ENCODE measurements at places on chromosomes 1 and 21.

DNA sequence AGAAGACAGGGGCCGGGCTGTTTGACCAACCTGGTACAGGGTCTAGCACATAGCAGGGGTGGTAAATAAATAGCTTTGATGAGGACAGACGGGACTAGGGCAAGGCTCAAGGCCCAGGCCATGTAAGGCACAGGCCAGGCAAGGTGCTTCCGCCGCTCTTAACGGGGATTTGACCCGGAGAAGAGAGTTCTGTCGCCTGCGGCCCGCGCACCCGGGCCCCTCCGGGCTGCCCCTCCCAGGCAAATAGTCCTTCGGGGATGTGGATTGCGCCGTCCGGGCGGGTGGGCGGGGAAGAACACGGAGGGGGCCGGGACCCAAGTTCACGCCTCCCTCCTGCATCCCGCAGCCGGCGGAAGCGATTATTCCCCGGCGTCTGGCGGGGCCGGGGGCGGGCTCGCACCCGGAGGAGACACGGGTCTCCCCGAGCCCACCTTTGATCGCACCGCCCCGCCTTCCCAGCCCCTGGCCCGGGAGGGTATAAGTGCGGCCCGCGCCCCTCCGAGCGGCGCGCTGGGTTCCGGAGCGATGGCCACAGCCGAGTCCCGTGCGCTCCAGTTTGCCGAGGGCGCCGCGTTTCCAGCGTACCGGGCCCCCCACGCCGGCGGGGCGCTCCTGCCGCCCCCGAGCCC lies at the start of gene MIXL1:
TSS of gene MIXL1 (plus strand) at position 508 of the 629 bp plus-strand sequence. CDS start at position 526, 18 bp downstream.
- no peak for DNase-seq

- DNase-seq = no peak
These were observed 10.4 kb downstream of the IBA57 start for GRCh38 chr1:228176024-228176395.

- DNase-seq = no peak
These were observed 82.5 kb upstream of the NR5A2 start for GRCh38 chr1:199944986-199945385.

- no peak for DNase-seq
These were observed 14.9 kb upstream of the MED18 start for GRCh38 chr1:28313702-28314546.

GRCh38 chr1:6600410-6601048 lies 2.1 kb downstream of the KLHL21 start:
- DNase-seq = no peak

GRCh38 chr1:18726368-18726767 lies 95.7 kb downstream of the PAX7 start:
- no peak for DNase-seq

- DNase-seq = no peak
These were observed 13.6 kb upstream of the TSPEAR start for GRCh38 chr21:44724926-44725325.

DNA sequence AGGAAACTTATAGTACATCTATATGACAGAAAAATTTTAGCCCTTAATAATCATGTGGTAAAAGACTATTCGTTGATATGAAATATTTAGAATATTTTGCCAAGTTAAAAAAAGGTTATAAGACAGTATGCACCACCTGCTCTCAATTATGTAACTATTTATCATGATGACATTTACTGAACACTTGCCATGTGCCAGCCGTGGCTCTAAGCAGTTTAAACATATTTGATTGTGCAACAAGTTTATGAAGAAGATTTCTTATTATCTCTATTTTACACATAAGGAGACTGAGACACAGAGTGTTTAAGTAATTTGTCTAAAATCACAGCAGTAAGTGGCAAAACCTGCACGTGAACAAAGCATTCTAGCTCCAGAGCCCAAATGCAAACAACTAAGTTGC lies 199.3 kb upstream of the JUN start:
- DNase-seq = no peak

DNA sequence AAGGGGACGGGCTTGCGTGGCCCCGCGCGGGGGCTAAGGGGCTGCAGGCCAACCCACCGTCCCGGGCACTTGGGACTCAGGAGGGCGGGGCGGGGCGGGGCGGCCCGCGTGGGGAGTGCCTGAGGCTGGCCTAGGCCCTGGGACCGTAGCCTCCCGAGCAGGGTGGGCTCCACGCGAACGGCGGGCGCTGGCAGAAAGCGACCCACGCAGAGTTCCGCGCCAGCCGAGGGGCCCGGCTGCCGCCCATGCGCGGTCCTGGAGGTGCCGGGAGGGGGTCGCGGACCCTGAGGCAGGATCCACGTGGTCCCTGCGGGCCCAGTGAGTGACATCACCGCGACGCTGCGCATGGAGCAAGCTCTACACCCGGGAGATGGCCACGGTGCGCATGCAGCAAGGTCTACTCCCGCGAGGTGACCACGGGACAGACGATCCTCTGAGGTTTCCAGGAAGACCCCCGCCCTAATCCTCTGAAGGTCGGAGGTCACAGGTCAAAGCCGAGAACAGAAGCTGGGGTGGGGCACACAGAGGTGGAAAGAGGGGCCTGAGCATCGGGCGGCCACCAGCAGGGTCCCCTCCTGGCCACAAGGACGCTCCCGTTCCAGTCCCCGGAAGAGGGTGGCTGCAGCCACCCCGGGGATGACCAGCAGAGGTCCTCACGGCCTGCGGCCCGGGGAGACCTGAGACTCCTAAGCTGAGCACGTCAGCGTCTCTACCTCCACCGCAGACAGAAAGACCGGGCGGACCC lies 13.5 kb upstream of the SLC19A1 start:
- peak; percentile 96 for DNase-seq

- DNase-seq = no peak
These were observed 102.0 kb downstream of the CYYR1 start for GRCh38 chr21:26471099-26471471.

- no peak for DNase-seq
These were observed 55.0 kb downstream of the HUNK start for GRCh38 chr21:31927689-31928353.

DNA sequence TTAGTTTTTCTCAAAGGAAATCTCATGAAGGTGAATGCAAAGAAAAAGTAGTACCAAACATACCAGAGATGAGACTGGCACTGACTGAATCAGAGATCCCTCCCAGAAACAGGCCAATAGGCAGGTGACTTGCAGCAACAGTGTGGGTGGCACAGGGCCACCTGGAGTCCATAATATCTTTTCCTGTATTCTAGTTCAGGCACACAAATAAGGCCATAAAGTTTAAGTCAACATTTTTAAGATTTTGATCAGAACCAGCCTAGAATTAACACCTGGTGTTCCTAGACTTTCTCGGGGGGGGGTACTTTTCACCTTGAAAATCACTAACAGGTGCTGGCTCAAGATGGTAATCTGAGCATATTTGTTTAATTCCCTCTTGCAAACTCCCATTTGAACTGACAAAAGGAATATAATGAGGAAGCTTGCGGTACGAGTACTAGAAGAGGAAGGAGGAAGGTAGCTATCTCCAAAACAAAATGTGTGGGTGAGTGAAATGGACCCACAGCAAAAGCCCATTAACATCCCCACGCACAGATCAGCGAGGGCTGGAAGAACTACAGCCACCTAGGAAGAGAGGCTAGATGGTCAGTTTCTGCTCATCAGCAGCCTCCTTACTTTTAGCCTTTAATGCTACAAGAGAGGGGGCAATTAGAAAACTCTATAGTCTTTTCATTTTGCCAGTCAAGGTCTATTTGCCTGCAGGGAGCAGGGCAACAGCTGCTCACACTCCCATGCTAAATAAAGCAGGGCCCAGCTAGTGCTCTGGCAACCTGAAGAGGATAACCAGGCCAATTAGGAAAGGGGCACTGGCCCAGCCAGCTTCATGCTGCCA lies 18.9 kb downstream of the SDE2 start:
- DNase-seq = no peak
